ENCODE measurements at places on chromosomes 4 and X.

- no peak for DNase-seq
Observed at GRCh38 chr4:56971383-56971782, 6.0 kb downstream of the NOA1 start.

DNA sequence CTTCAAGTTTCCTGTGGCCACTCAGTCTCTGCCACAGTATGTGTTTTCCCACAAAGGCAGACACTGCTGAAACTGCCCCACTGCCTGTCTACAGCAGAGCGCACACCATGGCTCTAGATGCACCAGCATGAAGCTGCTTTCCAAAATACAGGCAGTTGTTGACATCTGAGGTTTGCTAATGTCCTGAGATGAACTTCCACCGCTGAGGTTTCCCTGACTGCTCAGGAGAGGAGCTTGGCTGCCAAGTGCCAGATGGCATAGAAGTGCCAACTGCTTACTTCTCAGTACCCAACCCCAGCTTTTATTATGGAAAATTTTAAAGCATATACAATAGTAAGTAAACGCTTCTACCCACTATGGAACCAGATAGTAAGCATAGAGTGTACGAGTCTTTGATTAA lies 61.0 kb upstream of the EXOC1L start:
- DNase-seq, result no peak

DNA sequence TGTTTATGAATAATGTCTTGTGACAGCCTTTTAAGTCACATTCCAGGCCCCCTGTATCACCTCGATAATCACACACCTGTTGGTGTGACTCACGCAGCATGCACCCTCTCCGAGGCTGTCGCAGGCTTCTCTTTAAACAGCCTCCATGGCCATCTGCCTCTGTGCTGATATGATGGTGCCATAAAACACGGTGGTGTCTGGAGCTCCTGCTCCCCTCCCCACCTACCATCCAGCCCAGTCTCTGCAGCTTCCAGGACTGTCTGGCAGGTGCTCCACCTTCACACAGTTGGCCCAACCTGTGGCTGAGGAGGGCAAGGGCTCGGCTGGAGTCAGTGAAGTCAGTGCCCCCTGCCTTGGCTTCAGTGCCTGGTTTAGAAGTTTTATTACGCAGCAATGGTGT lies 173.8 kb upstream of the RPL34 start:
- DNase-seq, result no peak

DNA sequence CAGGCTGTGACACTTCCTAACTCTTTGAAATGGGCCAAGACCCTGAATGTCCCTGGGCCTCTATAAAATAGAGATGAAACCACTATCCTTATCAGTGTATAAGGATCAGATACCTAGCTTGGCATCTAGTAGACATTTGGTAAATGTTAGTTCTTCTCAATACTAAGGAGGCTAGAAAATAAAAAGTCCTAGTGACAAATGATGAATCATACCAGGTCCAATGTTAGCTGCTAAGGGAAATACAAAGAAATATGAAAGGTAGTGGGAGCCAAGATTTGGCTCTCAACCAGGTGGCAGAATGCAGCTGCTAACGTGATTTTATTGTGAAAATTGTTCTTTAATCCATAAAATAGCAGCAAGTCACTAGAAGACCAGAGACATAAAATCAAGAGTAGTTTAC lies 19.8 kb upstream of the PPARGC1A start:
- no peak for DNase-seq

DNA sequence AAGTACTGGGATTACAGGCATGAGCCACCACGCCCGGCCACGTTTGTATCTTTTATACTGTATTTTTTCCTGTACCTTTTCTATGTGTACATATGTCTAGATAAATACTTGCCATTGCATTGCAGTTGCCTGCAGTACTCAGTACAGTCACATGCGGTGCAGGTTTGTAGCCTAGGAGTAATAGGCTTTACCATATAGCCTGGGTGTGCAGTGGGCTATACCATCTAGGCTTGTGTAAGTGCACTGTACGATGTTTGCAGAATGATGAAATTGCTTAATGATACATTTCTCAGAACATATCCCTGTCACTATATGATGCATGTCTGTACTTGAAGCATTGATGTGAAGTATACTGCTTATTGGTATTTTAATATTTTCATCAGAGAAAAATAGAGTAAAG lies 115.4 kb upstream of the PUDP start:
- no peak for DNase-seq

DNA sequence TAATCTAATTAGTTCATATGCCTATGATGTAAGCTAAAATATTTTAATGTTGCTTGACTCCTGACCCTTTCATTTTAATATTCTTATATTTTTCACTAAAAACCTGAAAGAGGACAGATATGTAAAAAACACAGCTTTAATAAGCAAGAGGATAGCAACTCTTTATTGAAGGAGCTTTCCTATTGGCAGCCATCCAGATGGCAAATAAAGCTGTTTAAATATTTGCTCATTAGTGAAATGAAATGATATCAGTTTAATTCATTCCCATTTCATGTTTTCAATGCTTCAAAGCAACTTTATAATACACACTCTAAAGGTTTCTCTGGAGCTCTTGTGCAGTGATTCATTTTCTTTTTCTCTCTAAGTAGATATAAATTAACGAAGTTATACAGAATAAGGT lies 473.4 kb downstream of the PCDH7 start:
- no peak for DNase-seq

GRCh38 chr4:25632135-25632534 lies 23.5 kb upstream of the SLC34A2 start:
- DNase-seq, result no peak

DNA sequence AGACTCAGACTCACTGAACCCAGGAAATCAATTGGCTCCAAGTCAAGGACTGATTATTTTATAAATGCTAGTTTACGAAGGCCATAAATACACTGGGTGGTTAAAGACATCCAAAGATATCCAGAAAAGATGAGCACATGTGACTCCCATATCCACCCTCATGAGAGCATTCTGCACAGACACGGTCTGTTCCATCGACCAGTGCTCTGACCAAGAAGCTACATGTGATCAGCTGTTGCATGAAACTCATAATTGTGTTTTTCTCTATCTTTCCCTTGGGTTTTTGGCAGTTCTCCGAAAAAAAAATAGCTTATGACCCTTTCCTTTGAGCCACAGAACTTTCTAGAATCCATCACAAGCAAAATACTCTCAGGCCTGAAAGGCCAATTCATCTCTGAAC lies 2.7 kb upstream of the PIR start:
- no peak for DNase-seq

GRCh38 chrX:149472625-149473024 lies 32.5 kb downstream of the IDS start:
- DNase-seq, result no peak

GRCh38 chrX:13894888-13895565 lies 78.1 kb upstream of the GPM6B start:
- no peak for DNase-seq

DNA sequence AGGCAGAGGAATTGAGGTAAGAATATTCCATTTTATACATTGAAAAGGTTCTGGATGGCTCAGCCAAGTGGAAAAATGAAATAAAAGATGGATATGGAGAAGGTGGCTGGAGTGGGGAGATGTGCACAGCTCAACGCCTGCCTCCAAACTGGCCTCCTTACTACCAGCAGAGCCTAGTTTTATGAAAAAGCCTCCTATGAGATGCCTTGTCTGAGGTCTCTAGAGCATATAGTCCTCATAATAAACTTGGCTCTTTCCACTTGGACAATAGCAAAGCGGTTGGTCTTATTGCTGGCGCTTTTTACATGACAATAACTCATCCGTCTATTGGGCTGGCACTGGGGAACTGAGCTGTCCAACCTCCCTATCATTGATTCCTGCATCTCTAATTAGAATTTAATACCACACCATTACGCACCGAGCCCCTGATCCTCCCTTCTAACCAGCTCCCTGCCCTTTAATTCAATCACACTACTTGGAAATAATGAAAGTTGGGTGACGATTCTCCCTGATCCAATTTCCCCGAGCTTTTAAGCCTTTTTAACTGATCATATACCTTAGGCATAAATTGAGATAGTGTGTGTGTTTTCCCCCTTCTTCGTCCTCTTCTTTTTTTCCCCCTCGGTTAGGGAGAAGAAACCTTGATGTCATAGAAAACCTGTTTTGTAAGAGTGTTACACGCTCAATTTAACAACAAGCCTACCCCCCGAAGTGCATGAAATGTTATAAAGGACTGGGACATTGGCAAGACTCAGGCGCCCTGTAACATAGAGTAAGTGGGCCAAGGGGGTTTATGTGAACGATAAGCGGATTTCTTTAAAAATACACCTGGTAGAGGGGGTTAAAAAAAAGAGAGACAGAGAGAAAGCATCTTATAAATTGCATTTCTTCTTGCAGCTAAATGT lies at the start of gene PHOX2B:
Gene PHOX2B (minus strand): TSS at position 155 of the 905 bp plus-strand sequence. CDS start 115 bp downstream, at position 40.
- no peak for DNase-seq

DNA sequence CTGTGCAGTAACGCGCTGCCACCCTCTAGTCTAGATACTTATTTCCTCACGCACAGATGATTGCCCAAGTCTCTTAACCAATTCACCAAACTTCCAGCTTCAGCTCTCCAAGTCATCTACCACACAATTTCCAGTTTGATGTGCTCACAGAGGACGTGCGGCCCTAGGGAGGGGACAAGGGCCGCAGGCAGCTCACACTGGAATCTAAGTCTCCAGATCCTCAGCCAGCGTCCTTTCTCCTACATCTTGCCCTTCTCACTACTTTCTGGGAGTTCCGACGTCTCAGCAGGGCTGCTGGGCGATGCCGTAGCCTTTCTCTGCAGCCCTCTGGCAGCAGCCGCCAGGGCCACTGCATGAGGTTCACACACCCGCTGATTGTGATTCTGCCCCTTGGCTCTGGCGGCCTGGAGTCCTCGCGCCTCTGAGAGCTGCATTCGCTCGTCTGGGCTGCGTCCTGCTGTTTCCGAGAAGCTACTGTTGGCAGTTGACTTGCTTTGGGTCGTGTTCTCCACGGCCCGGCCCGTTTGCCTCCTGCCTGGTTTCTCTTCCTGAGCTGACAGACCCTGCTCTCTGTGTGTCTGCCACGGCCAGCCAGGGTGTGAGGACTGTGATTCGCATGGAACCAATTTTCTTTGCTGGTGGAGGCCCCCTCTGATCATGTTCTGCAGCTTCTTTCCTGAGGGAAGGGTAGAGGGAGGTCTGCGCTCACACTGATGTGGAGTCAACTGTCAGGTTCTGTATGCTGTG lies 14.1 kb upstream of the TMEM131L start:
- no peak for DNase-seq

GRCh38 chr4:70627620-70628019 lies 924 bp upstream of the ENAM start:
- no peak for DNase-seq

- DNase-seq, result no peak
Observed at GRCh38 chr4:90095000-90095399, 32.2 kb upstream of the CCSER1 start.

All from activated T-helper 9 cell treated with anti-CD3 and anti-CD28 coated beads, Interleukin-2, amount 50 U/mL, for 16 hours (primary cell).